NCI-H524 treated with DMSO at 0.1 percent for 48 hours (cell line): ENCODE measurements at places on chromosomes 12 and 14.

DNA sequence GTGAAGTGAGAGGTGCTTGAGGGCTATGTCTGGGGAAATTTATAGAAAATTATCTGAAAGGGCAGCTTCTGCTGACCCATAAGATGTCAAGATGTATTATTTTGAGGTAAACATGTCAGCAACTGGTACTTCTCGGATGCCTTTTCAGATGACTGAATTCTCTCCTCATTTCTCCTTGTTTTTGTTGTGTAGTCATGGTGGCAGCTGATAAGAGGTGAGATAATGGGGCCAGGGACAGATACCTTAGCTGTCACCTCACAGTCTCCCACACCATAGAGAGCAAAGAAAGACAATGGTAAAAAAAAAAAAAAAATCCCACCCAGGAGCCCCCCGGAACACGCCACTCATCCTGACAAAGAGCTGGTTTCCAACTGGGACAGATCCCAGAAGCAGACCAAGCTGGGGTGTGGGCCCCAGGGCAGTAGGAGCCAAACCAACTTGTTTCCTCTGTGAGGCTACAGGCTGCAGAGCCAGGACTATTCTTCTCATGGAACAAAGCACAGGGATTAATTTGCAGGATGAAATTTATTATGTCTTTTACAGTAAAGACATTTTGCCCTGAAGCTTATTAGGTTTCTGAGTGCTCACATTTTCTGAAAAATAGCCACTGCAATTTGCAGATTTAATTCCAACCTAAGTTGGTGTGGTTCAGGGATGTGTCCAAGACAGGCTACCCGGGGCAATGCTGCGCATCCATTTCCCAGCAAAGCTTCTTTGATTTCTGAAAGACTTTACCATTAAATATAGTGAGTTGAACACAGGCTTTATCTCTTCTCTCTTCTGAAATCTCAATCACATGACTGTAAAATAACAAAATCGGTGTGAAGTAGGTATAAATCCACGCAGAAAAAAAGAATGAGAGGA, 52.2 kb downstream of the NDUFA12 start:
- DNase-seq = no peak

GRCh38 chr12:109999983-110000505, 814 bp downstream of the ANKRD13A start:
- no peak for DNase-seq

- DNase-seq = no peak
Observed at GRCh38 chr12:21599143-21599999, 5.3 kb downstream of the GYS2 start.

GRCh38 chr14:61555056-61555838, 140.1 kb upstream of the HIF1A start:
- no peak for DNase-seq

- no peak for DNase-seq
Observed at GRCh38 chr12:70908978-70909377, 11.6 kb downstream of the PTPRR start.

DNA sequence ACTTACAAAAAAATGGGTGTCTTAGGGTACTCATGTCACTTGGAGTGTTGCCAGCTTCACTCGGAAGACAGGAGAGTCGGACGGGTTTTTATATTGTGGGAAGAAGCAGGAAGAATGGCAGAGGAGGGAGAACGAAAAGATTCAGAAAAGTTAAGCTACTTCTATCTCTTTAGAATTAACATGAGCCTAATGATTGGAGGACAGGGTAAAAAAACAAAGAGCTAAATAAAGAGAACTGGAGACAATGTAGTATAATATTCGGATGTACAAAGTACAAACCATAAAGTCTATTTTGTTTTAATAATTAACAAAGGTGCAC, 43.9 kb downstream of the EFCAB11 start:
- DNase-seq = no peak

- no peak for DNase-seq
Observed at GRCh38 chr12:89314060-89314761, 38.1 kb downstream of the DUSP6 start.
